Fibroblast of lung (primary cell): ENCODE measurements at places on chromosomes 1 and 21. TPM values are rescaled to one million over a fixed set of nuclear protein-coding genes. Genes with fewer than 3 reads are reported as not detected.

Gene RNF115
- 16.2 and 25.5 TPM in 2 replicates for polyA plus RNA-seq

Gene ZNF593OS
- polyA plus RNA-seq = not detected in 2 replicates

Gene FBXO2
- polyA plus RNA-seq = 0.81 and 0.87 TPM in 2 replicates

DNA sequence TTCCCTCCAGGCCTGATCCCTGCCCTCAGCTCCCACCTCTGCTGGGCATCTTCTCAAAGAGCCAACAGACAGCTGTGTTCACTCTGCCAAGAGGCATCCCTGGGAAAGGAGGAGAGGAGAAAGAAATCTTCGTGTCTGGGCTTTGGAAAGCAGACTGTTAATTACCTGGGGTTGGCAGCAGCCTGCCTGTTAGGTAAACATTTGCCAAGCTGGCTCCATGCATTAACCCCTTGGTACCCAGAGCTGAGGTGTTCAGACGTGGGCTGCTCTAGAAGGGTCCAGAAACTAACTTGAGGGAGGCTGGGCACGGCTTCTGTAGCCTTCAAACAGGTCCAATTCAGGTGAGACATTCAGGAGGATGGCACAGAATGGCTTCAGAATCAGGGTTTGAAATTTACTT, 8.7 kb upstream of the EXTL1 start:
- DNase-seq = no peak

DNA sequence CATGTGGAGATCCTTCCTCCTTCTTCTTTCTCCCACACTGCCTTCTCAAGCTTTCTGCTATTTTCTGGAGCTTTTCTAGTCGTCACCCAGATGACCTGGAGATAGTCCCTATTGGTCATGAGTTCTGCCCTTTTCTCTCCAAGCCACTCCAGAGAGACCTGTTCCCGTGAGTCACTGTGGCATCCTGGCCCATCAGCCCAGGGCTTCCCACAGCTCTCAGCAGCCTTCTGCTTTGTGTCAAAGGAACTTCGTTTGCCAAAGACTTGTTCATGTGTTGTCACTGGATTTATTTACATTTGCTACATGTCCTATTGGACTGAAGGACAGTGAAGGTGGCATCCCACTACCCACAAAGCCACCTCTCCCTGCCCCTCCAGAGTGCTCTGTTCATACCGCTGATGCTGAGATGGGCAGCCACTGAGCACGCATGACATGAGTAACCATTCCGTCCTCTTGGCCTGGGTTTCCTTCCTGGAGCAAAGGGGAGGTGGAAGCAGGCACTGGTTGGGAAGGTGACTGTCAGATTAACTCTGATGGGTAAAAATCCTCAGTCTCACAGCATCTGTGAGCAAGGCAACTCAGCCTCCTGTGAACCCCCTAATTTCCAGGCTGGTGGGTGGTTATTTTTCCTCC, 119.2 kb downstream of the EDEM3 start:
- no peak for DNase-seq

DNA sequence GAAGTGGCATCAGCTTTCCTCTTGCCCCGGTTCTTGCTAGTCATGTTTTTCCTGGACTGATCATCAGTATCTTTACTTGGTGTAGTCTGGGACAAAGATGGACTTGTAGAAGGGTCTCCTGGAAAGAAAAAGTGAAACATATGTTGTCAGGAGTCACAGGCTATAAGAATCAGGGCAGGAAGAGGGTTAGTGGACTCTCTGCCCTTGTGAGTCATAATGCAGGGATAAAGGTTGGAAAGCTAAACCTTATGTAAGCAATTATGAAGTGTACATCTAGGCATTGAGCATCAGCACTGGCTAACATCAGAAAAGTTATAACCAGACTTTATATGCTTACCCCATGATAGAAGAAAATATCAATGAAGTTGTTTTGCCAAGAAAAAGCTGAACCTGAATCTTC, 51.2 kb downstream of the XKR8 start:
- no peak for DNase-seq

GRCh38 chr1:58986996-58987767, 203.3 kb upstream of the JUN start:
- no peak for DNase-seq

GRCh38 chr1:87399264-87399663, 70.6 kb downstream of the LMO4 start:
- DNase-seq = no peak
